ENCODE measurements at places on chromosomes 13 and 19. TPM values are rescaled to one million over a fixed set of nuclear protein-coding genes. Genes with fewer than 3 reads are reported as not detected.

PSG7 gene
- total RNA-seq: not detected

DNA sequence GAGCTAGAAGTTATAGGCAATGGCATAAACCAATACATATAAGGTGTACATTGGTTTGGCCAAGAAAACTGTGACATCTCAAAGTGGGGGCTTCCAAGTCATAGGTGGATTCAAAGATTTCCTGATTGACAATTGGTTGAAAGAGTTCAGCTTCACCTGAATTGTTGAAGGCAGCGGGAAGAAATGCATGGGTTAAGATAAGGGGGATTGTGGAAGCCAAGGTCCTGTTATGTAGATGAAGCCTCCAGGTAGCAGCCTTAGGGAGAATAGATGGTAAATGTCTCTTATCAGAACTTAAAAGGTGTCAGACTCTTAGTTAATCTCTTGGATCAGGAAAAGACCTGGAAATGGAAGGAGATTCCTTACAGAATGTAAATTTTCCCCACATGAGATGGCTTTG lies 26.0 kb downstream of the ATP8A2 start:
- DNase-seq: no peak

DNA sequence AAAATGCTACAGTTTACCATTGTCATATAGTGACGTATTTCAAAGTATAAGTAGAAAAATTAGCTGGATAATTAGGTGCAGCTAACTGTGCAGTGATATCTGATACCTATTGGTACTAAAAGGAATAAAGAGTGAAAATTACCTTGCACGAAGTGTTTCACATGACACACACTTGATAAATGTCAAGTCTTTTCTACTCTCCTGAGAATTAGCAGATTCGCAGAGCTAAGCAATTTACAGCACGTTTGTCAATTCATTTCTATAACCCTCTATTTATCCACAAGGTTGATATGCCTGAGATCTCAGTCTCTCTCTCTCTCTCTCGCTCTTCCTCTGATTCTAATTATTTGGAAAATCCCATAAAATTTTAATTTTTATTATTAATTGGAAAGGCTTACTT lies 1109.0 kb downstream of the EFNB2 start:
- no peak for DNase-seq

GRCh38 chr13:20499986-20500385 lies 25.7 kb downstream of the CRYL1 start:
- no peak for DNase-seq

DNA sequence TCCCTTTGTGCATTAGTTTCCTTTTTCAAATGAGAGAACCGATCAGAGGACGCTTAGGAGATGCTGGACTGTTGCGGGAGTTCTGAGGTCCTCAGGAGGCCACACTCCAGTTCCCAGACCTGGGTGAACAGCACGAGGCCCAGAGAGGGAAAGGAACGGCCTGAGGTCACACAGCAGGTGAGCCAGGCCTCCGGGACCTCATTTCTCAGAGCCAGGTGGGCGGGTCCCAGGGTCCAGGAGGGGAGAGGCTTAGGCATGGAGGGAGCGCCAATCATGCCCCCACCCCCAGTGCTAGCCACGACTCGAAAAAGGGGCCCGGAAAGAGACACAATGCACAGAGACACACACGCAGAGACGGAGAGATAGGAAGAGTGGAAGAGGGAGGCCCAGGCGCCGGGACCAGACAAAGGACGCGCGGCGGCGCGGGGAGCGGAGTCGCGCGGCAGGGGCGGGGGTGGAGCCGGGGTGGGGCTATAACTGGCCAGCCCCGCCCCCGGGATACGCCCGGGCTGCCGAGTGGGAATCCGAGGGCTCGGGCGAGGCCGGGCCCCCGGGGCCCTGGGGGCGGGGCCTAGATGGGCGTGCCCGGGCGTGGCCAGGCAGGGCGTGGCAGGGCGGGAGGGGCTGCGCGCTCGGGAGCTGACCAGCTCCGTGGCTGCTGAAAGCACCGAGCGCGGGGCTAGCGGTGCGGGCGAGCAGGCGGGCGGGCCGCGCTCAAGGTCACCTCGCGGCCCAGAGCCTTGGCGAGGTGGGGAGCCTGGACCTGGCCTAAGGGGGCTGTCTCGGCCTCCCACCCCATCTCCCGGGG lies 1.6 kb downstream of the ELAVL3 start:
- DNase-seq: no peak

Measured in myocyte (in vitro differentiated cells).